ENCODE measurements at places on chromosomes 4 and X.

GRCh38 chrX:41739871-41740270, 15.9 kb downstream of the GPR82 start:
- DNase-seq, result no peak

- no peak for DNase-seq
Observed at GRCh38 chrX:39948582-39948981, 149.2 kb downstream of the BCOR start.

DNA sequence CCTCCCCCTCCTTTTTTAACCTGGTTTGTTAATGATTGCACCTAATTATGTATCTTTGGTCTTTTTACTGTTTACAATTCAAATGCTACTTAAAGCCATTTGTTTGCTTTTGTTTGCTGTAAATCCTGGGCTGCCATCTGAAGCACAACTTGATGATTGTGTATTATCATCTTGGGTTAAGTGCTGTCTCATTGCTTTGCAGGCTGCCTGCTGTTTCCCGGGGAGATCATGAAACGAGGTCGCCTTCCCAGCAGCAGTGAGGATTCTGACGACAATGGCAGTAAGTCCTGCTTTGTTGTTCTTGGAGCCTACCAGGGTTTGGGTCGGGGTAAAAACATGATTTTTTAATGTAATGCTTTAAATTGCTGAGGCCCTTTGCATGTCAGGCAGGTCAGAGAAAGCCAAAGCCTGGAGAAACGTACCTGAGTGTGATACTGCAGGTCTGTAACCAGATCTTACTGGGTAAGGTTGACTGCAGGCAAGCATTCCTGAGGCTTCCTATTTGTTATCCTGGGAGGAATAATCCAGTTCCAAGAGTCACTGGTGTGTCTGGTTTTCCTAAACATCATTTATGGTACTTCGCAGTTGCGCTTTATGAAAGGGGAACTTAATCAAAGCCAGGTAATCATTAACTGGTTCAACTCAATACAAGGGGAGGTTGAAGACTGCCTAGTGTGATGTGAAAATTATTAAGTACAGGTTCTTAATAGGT, 22.2 kb downstream of the JADE1 start:
- no peak for DNase-seq

- DNase-seq, result no peak
Observed at GRCh38 chr4:168221301-168221700, 97.3 kb downstream of the DDX60 start.

GRCh38 chrX:136819031-136819703, 38.4 kb upstream of the ARHGEF6 start:
- DNase-seq, result no peak

DNA sequence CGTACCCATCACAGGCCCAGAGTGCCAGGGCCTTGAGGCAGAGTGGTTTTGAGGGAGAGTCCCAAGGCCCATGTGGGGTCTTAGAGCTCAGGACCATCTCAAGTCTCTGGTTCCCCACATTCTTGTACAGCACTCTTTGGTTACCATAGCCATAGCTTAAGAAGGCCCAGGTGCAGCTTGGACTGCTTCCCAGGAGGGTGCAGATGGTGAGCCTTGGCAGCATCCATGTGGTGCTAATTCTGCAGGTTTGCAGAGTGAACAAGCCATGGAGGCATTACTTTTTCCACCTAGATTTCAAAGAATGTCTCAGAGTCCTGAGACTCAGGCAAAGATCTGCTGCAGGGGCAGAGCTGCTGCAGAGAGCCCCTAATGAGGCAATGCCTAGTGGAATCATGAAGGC, 171.7 kb downstream of the STK32B start:
- DNase-seq, result no peak

- no peak for DNase-seq
Observed at GRCh38 chrX:7640392-7640791, 202.6 kb upstream of the VCX start.

DNA sequence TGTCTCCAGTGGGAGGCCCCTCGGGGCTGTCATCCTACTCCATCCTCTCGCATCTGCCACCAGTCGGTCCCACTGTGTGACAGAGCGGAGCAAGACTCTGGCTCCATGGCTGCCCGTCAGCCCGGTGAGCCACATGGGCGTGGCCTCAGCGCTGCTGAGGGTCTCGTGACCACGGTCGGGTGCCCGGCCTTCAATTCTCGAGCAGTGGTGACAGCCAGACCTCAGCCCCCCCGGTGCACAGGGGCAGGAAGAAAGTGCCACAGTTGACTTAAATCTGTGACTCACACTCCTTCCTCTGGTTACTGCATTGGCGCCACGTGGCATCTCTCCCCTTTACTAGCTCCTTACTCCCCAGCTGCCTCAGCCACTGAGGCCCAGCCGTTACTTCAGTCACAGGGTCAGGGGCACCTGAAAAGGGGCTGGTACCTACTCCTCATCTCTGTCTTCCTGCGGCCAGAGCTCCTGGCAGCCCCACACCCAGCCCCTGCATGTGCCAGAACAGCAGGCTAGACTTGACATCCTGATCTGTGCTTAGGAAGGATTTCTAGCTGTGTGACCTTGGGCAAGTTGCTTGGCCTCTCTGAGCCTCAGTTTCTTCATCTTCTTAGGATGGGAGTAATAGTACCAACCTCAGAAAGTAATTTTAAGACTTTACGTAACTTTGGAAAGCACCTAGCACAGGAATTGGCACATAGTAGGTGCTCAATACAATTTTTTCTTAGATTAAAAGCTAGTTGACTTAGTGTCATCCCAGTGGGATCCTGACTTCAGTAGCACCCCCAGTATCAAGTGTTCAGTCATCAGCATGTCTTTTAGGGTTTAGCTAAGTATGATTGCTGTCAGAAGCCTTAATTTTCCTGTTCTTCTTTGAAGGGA, 66.1 kb downstream of the TNIP2 start:
- no peak for DNase-seq

GRCh38 chr4:76787898-76788297, 110.0 kb downstream of the SOWAHB start:
- DNase-seq, result no peak

- DNase-seq, result no peak
Observed at GRCh38 chr4:3729188-3729881, 36.9 kb upstream of the ADRA2C start.

GRCh38 chrX:93874554-93874953, 200.5 kb downstream of the FAM133A start:
- no peak for DNase-seq
